ENCODE measurements at places on chromosomes 6 and 20.

DNA sequence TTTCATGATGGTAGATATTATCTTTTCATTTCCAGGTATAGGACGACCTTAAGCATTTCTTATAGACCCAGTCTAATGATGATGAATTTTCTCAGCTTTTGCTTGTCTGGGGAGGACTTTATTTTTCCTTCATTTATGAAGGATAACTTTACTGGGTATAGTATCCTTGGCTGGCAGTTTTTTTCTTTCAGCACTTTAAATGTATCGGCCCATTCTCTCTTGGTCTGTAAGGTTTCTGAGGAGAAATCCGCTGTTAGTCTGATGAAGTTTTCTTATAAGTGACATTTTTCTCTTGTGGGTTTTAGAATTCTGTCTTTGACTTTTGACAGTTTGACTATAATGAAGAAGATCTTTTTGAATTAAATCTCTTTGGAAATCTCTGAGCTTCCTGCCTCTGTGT lies 144.7 kb upstream of the SLC22A23 start:
- DNase-seq: no peak

DNA sequence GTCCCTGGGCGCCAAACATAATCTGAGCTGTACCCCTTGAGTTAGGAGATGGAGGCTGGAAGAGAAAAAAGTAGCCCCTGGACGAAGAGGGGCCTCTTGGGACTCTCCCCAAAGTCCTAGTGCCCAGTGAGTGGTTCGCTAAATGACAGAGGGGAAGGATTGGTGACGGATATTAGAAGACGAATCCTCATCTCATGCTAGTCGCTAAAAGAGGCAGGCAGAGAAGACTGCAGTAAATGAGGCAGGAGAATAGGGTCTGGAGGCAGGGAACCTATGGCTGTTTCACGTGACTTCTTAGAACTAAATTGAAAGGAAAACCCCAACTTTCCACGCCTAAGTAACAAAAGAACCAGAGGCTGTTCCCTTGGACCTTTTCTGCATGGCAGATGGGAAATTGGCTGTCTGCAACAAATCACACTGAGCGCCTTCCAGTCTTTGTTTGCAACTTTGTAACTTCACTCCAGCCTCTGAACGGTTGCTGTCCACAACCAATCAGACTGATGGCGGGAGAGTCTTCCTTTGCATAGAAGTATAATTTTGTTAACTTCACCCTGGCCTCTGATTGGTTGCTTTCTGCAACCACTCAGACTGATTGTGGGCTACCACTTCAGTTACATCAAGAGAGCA lies 731 bp upstream of the RBL1 start:
- no peak for DNase-seq

DNA sequence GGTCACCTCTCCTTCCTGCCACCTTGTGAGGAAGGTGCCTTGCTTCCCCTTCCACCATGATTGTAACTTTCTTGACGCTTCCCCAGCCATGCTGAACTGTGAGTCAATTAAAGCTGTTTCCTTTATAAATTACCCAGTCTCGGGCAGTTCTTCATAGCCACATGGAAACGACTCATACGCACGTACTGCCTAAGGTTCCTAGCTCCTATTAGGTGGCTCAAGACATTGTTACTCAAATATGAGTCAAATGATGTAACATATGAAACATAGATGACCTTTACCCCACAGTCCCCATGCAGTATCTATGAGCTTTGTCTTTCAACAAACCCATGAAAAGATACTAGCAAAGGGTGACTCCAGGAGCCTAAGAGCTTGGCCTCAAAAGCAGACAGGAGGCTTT lies 98.3 kb downstream of the SIM1 start:
- no peak for DNase-seq

DNA sequence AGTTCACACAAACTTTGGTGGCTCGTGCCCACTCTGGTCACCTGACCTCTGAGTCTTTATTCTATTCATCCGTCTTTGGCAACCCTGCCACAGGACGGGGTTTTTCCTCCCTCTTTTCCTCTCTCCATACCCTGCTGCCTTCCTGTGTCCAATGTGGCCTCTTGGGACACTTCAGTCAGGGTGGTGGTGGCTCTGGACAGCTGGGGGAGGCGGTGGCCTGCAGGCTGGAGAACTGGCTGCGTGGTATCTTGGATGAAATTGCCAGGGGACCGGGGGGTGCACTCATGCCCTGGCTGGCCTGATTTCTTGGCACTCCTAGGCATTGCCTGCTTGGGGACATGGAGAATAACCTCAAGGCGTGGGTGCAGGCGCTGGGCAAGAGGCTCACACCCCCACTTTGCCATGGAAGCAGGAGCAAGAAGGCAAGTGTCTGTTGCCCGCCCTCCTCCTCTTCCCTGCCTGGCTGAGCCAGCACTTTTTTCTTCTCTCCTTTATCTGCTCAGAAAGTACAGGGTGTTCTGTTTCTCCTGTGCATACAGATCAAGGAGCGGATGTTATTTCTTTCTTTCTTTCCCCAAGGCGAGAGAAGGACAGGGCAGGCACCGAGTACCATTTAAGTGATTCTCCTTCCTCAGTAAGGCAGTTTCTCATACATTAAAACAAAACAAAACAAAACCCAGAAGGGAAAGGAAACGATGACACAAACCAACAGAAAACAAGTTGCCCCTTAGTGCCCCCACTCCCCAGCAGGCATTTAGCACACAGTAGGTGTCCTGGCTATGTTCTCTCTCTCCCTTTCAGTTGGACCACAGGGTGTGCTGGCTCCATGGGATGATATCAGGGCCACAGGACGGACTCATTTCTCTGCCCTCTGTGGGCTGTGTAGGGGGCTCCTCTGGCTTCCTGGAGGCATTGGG lies 155.5 kb upstream of the RNF24 start:
- DNase-seq: peak; percentile 76

GRCh38 chr6:144482142-144482541 lies 197.0 kb downstream of the UTRN start:
- peak; percentile 2 for DNase-seq

- DNase-seq: no peak
Observed at GRCh38 chr6:107032051-107032450, 4.1 kb downstream of the MTRES1 start.

DNA sequence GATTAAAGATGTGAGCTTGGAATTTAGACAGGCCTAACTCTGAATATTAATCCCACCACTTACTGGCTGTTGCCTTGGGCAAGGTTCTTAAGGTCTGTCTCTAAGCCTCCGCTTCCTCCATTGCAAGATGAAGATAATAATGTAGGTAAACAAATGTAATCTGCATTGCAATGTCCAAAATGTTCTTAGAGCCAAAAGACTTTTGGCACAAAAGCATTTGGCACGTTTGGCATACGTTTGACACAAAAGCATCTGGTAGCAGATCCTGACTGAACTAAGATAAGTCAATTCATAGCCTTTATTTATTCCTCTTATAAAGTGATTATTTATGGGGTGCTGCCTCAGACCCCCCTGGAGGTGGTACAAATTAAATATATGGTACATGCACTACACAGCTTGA lies 229.9 kb upstream of the STXBP5 start:
- DNase-seq: no peak

GRCh38 chr6:11174242-11174611 lies 58.2 kb downstream of the NEDD9 start:
- no peak for DNase-seq

- DNase-seq: no peak
Observed at GRCh38 chr6:87941556-87942358, 105.9 kb upstream of the SPACA1 start.

DNA sequence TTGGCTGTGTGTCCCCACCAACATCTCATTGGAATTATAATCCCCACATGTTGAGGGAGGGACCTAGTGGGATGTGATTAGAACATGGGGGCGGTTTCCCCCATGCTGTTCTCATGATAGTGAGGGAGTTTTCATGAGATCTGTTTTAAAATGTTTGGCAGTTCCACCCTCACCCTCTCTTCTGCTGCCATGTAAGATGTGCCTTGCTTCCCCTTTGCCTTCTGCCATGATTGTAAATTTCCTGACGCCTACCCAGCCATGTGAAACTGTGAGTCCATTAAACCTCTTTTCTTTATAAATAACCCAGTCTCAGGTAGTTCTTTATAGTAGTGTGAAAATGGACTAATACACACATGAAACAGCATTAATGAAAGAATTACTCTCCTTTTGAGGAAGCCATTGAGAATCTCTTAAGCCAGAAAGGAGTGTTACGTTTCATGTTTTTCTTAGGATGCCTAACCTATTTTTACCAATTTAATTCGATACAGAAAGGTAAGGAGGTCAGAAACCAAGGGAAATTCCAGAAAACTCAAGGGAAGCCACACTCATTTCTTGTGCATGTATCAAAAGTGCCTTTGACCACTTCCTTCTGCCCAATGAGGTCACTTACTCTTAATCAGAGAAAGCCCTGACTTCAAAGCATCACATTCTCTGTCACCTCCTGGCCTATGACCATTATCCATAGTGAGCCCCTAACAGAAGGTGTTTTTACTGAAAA lies 24.7 kb upstream of the HINT3 start:
- no peak for DNase-seq

GRCh38 chr6:33694401-33694931 lies 17.0 kb downstream of the UQCC2 start:
- DNase-seq: no peak

GRCh38 chr6:35320031-35320410 lies 22.3 kb upstream of the PPARD start:
- DNase-seq: no peak

- no peak for DNase-seq
Observed at GRCh38 chr20:39778431-39778830, 816.3 kb downstream of the DHX35 start.

DNA sequence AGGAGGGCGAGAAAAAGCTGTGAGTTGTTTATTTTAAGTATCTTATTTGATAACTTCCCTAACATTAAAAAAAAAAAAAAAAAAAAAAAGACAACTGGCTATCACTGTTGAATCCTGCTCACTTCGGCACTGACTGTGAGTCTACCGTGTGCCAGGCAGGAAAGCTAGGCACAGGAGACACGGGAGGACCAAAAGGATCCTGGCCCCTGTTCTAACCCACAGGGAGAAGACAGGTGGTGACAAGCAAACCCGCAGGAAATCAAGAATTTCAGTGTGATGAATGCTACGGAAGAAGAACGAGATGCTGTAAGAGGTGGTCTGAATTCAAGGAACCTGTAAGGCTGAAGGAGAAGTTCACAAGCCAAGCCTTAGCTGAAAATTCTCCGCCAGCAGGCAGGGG lies 94.7 kb upstream of the NFATC2 start:
- no peak for DNase-seq

DNA sequence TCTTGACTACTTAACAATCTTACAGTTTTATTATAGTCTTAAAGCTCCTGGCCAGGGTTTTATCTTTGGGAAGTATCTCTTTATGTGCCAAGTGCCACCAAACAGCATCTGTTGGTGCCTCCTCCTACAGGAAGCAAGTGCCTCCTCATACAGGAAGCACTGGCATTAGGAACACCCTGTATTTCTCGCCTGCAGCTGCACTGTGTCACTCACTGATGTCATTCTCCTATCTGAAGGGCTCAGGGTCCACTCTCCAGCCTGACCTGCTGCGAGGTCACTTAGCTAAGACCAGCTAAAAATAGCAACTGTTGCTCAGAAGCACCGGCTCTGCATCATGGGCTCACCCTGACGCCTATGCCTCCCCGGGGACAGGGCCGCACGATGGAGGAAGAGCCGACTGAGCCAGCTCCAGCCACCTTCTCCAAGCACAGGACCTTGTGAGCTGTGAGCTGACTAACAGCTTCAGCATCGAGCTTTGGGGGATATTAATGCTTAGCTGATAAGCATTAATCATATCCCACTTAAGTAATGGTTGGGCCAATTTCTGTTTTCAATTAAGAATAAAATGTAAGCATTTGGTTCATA lies 66.3 kb upstream of the CD93 start:
- DNase-seq: no peak

- no peak for DNase-seq
Observed at GRCh38 chr6:23561732-23562131, 564.3 kb upstream of the NRSN1 start.

GRCh38 chr20:41615676-41616075 lies 2.5 kb downstream of the CHD6 start:
- no peak for DNase-seq

- DNase-seq: no peak
Observed at GRCh38 chr20:38961530-38962043, 557 bp upstream of the DHX35 start.

DNA sequence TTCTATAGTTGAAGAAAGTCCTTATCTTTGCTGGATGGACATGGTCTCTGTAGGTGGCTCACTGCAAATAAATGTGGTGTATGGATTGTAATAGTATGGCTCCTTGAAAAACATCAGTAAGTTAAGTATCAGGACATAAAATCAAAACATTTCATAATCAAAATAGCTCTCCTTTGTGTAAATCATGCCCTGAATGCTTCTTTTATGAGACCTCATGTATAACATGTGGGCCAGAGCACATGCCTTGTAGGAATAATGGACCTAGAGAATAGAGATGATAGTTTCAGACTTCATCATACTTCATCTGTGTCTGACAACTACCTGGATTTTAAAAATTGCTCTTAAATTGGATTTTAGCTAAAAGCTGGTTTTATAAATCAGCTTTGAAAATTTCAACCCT lies 159.9 kb downstream of the ASCC3 start:
- no peak for DNase-seq

DNA sequence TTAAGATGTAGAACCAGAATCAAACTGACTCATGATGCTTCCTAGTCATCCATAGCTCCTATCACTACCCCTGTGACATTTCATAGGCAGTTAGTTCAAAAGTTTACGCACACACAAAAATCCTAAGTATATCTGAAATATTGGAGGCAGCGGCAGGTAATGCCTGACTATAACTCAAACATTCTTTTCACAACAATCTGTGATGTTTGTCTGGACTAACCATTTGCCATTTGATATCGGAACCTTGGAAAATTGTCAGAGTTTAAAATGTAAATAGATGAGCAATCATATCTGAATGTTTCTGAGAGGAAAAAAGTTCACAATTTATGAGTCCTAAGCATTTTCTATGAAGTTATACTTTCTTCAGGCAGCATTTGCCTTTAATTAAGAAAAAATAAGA lies 1078.2 kb downstream of the EPHA7 start:
- DNase-seq: no peak

- no peak for DNase-seq
Observed at GRCh38 chr6:105890521-105891244, 195.5 kb upstream of the PRDM1 start.

- no peak for DNase-seq
Observed at GRCh38 chr20:52461582-52461981, 270.0 kb upstream of the ZFP64 start.

DNA sequence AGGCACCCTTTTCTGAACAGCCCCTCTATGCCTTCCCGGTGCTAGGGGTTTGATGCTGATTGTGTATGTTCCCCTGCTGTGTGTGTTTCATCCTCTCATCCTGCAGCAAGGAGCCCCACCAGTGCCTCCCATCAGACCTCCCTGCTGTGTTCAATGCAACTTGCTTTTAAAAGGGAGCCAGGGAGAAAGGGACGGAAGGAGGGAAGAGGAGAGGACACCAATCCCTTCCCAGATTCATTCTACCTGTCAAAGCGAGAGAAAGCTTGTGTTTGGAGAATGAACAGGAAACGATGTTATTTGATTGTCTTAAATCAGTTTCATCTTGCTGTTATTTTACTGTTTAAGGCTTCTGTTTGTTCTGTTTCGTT lies 259.2 kb downstream of the ADGB start:
- DNase-seq: peak; percentile 63

DNA sequence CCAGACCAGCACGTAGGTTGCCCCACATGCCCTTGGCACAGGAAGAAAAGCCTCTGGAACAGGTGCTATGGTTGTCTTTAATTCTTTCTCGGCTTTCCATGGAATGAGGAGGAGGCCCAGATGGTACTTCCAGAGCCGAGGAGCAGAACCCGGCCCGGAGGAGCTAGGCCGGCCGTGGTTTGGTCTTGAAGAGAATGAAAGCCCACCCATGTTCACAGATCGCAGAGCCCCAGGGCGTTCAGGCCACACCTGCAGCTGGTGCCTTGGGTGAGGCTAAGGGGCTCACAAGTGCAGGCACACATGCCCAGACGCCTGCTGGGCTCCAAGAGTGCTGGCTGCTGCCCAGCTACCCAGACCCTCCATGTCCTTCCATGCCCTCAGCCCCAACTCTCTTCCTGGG lies 20.0 kb downstream of the EDN3 start:
- no peak for DNase-seq

All from anterior cingulate cortex (tissue), 58 donors.